AG09309 (cell line): ENCODE measurements at places on chromosomes 7 and 10.
A peak's percentile ranks its signal among the peaks of the same experiment; 100 is the strongest.

GRCh38 chr10:132511121-132512051, 26.2 kb upstream of the INPP5A start:
- DNase-seq = no peak

DNA sequence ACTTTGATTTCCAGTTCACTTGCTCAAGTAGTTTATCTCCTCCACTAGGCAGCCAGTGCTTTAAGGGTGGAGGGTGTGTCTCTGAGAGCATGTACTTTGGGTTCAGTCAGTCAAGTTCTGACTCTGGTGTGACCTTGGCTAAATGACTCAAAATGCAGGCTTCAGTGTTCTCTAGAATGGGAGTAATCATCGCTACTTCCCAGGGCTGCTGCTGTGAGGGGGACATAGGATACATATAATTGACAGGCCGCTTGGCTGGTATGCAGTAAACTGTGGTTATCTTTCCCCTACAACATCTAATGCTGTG, 3.5 kb downstream of the PTPRE start:
- DNase-seq = no peak

- no peak for DNase-seq
Measured at GRCh38 chr7:107173191-107173590, 4.4 kb downstream of the HBP1 start.

- DNase-seq = no peak
Measured at GRCh38 chr7:21281193-21281592, 146.7 kb upstream of the SP4 start.

GRCh38 chr7:148838905-148839304, 45.2 kb downstream of the EZH2 start:
- DNase-seq = no peak

DNA sequence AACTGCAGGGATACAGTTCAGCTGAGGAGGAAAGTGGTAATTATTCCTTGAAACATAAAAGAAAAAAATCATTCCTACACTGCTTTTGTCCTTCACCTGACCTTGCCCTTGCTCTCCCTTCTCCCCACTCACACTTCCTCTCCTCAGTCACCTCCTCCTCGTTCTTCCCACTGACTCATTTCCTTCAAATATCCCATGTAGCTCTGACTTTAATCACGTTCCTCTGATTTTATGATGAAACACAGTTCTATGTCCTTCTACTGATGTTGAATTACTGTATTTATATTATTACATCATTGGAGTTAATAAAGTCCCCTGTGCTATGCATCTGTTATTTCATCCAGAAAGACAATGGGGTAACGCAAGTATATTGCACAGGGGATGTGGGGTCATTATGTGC, 575.6 kb downstream of the POM121L12 start:
- no peak for DNase-seq

DNA sequence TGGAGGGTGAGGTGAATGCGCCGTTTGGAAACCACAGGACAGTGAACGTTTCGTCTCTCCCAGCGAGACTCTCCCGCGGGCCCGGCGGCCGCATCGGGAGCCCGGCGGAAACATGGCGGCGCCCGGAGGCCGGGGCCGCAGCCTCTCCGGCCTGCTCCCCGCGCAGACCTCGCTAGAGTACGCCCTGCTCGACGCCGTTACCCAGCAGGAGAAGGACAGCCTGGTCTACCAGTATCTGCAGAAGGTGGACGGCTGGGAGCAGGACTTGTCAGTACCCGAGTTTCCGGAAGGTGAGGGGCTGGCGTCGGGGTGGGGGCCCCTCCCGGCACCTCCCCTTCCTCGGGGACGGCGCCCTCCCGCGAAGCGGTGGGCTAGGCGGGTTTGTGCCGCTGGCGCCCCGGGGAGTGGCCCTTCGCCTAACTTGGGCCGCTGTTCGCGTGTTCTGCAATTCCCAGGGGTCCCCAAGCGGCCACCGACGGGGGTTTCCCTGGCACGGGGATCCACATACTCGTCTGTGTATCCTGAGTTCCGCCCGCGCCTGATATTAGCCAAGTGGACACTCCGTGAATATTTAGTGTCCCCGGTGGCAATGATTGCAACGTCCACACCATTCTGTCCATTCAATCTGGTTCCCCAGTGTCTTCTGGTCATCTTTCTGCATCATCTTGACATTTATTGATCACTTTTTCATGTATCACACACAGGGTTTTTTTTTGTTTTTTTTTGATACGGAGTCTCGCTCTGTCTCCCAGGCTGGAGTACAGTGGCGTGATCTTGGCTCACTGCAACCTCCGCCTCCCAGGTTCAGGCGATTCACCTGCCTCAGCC, 514 bp downstream of the NHLRC2 start:
- no peak for DNase-seq

GRCh38 chr7:134284011-134284410, 32.7 kb downstream of the SLC35B4 start:
- no peak for DNase-seq

- DNase-seq = no peak
Measured at GRCh38 chr10:16890691-16891090, 73.5 kb upstream of the RSU1 start.

DNA sequence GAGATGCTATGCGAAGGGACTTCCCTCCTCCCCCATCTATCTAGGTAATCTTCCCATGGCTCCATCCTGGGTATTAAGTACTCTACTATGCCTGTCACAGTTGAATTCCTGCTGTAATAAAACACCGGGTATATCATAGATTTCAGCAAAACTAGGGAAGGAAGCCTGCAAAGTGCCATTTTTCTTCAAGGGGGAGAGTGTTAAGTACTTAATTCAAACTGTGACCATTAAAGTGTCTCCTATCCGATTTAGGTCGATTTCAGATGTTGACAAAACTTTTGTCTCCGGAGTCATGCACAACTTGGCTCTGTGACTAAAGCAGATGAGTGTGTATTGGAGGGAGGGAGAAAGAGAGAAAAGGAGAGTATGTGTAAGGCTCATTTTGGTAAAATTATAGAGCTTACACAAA, 4.6 kb downstream of the HOXA4 start:
- no peak for DNase-seq

DNA sequence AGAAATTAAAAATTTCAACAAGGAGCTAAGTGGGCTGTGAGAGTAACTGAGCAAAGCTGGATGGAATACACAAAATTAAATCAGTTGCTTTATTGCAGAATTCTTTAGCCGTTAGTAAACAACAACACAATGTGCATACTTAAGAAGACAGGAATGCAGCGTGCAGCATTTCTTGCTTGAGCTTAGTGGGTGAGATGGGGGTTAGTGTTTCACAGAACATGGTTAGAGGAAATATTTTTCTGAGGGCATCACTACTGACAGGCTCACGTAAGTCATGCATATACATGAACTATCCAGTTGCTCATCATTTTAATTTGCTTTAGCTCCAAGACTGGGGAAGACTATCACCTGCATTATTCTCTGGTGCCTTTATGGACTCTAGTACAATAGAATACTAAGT, 80.8 kb downstream of the CD36 start:
- peak; percentile 63 for DNase-seq

GRCh38 chr10:121539786-121540185, 58.5 kb downstream of the FGFR2 start:
- DNase-seq = no peak

GRCh38 chr10:36779238-36779846, 346.1 kb upstream of the ANKRD30A start:
- peak; percentile 62 for DNase-seq

- no peak for DNase-seq
Measured at GRCh38 chr7:1530946-1531262, 402 bp downstream of the MAFK start.

DNA sequence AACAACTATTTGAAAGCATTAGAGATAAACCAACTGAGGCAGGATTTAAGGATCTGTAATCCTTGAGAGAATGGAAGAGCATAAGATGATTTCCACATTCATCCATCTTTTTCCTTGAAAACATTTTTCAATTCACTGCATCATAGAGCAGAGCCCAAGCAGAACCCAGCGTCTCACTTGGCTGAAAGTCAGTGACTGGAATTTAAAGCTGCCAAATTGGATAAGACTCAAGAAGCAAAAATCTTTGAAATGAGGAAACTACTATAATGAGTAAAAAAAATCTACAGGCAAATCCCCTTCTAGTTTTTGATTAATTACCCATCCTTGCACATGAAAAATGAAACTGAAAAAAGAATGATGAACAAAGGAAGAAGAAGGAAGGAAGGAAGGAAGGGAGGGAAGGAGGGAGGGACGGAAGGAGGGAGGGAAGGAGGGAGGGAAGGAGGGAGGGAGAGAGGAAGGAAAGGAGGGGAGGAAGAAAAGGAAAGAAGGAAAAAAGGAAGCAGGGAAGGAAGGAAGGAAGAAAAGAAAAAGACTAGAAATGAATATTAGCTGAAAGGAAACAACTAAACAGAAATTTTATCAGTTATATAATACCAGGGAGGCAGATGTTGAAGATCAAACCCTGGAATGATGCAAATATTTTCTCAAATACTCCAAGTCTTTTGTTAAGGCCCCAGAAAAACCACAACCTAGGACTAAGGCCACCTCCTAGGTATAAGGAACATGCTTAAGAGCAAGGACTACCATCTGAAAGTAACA, 336.3 kb upstream of the MAGI2 start:
- DNase-seq = peak; percentile 48

DNA sequence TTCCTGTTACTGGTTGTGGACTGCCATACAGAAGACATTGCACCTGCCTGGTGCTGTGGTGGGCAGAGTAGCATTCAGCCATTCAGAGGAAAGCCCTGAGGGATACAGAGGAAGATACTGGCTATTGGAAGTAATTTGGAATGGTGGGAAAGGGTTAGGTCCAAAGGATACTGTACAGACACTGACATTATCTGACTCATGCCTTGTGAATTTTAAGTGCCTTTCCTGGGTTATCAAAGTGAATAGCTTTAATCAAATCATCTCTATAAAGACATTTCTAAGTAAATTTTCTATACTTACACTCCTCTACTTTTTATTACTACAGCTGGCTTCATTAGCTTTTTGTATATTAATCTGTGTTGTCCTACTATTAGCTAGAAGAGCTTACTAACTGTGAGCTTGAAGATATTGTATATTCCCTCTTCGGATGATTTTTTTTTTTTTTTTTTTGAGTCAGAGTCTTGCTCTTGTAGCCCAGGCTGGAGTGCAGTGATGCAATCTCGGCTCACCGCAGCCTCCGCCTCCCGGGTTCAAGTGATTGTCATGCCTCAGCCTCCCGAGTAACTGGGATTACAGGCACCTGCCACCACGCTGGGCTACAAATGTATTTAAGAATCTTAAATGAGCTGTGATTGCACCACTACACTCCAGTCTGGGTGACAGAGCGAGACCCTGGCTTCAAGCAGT, 186.5 kb downstream of the ADK start:
- no peak for DNase-seq

GRCh38 chr10:113754125-113754524, 2.6 kb downstream of the PLEKHS1 start:
- DNase-seq = no peak

DNA sequence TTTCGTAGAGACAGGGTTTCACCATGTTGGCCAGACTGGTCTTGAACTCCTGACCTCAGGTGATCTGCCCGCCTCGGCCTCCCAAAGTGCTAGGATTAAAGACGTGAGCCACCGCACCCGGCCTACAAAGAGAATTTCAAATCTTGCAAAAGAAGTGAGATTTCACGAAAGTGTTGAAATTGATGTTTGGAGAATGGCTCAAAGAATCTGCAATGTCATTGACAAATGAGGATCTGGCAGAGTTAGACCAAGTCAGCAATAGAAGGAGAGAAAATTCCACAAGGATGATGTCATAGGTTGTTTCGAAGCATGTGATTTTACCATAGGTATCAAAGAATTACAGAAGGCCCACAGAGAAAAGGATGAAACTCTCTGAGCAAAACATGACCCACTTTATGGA, 71.7 kb downstream of the LYZL2 start:
- no peak for DNase-seq

DNA sequence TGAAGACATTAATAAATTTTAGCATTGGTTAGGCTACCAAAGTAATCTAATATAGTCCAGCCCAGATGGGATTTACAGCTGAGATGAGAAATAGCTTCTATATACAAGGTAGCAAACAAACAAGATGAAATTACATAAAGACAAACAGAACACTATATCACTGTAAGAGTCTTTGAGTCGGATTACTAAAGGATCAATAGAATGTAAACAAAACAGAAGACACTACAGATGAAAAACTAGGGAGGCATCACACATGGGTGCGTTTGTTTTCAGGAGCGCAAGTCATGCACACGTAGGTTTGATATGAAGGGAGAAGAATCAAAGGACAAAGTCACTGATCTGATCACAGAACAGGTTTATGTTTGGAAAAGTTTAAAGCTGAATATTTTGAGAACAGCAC, 26.5 kb downstream of the MPP7 start:
- DNase-seq = no peak
